SHP77 treated with DMSO at 0.1 percent for 48 hours (cell line): ENCODE measurements at places on chromosomes 4 and X.

DNA sequence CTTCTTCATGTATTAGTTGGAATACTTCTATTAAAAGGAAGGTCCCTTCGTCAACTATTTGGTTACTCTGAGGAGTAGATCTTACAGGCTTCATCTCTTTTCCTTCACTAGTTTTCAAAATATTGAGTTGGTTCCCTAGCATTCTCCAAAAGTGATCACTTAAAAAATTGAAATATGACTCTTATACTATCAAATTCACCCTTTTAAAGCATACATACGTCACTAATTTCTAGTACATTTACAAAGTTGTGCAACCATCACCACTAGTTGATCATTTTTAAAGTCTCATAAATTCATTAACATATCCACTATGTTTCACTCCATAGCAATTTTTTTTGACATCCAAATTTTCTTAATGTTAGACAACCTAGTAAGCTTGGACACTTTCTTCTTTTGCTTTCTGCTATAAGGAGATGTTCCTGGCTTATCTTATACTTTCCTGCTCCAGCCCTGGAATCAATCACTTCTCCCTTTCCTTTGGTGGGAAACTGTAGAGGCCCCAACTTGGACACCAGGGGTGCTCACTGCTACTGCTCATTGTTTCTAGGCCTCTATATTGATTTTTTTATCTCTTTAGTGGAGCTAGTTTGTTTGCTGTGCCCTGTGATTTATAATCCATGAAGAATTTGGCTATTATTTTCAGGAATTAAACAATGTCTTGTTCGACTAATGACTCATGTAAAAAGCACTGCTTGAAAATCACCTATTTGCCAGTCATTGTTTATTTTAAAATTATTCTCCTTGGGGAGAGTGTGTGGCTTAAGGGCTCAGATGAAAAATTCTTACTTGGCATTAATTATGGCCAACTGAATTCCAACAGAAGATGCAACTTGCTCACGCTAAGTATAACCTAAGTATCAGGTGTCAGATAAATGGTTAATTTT is 4.0 kb upstream of the ZFX start:
- no peak for DNase-seq

DNA sequence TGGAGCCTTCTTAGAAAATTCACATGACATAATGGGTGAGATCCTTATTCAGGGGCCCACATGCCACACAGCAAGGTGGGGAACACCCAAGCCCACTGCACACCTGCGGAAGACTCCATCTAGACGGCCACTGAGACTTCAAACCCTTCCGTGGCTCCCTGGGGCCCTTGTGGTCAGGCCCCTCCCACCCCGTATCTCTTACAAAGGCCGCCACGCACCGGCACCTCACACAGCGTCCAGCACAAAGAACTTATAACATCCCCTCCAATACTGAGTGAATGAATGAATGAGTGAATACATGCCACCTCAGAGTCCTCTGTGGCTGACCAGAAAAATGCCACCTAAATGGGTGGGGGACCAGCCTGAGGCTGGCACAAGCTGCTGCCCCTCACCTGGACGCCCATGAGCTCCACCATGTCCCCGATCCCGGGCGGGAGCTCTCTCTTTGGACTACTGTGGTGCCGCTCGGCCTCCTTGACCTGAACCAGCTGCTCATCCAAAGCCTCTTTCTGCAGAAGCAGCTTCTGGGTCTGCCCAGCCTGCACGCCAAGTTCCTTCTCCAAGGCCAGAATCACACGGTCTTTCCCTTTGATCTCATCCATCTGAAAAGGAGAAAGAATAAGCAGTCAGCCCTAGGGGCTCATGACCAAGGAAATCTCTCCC is 66.9 kb upstream of the C4orf50 start:
- DNase-seq, result no peak

GRCh38 chr4:3655963-3656362 is 110.2 kb upstream of the ADRA2C start:
- DNase-seq, result no peak

DNA sequence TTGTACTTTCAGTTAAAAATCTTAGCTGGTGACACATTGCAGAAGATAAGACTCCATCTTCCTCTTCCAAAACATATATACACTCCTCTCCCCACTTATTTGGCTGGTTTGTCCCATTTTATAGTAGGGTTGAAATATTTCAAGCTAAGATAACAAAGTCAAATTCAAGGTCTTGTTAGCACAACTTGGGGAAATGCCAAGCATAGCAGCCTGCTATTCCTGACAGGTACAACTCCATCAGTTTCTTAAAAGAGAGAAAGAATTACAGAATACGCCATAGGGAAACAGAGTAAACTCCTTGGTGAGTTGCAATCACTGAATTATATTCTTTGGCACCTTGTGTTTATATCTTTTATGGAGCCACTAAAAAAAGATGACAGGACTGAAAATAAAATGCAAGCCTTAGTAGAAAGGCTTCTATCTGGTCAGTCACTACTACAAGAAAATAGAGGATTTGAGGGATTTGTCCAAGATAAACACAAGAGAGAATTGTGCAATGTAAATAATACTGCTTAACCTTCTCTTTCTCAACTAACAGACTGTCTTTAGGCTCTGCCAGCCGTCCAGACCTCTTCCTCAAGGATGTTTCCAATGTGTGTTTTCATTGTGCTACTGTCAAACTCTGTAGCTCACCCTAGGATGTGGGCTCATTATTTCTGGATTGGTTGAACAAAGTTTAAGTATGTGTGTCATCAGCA is 170.3 kb downstream of the VEGFC start:
- DNase-seq, result no peak

DNA sequence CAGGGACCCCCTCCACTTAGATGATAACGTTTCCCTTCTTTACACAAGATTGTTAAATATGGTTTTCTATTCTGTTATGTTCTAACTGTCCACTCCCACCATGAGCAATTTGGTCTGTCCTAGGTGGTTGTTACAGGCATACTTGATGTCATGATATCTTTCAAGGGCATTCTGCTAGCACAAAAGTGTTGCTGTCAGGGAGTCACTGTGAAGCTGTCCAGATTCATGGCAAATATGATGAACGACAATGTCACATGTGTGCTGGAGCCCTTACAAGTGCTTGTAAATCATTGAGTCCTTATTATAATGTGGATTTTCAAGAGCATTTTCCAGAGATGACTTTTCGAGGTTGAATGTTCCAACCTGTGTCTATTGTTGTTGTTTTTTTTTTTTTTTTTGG is 1250.7 kb upstream of the PRKX start:
- DNase-seq, result no peak

GRCh38 chr4:29805916-29806480 is 914.2 kb upstream of the PCDH7 start:
- DNase-seq, result no peak

GRCh38 chr4:1043651-1044468 is 32.4 kb downstream of the FGFRL1 start:
- DNase-seq, result no peak
